Kidney epithelial cell (primary cell): ENCODE measurements at places on chromosomes 5 and 9.

DNA sequence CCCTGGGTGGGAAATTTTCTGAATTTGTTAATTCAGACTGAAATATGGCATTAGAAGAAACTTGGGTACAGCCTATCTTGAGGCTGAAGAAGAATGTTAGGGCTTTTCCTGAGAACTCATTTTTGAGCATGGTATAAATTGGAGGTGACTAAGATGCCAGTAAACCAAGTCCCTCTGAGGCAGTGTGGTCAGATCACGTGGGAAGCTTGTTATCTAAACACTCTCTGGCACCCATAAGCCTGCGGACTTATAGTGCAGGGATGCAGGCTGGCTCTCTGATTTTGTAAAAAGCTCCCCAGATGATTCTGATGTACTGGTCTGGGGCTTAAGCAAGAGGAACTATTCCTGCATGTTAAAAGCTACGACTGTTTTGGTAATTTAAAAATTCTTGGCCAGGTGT lies 34.3 kb downstream of the MTMR12 start:
- DNase-seq, result no peak

- DNase-seq, result no peak
Observed at GRCh38 chr9:4769321-4770080, 23.2 kb upstream of the RCL1 start.

- DNase-seq, result no peak
Observed at GRCh38 chr9:33101104-33101951, 24.9 kb upstream of the SMU1 start.

DNA sequence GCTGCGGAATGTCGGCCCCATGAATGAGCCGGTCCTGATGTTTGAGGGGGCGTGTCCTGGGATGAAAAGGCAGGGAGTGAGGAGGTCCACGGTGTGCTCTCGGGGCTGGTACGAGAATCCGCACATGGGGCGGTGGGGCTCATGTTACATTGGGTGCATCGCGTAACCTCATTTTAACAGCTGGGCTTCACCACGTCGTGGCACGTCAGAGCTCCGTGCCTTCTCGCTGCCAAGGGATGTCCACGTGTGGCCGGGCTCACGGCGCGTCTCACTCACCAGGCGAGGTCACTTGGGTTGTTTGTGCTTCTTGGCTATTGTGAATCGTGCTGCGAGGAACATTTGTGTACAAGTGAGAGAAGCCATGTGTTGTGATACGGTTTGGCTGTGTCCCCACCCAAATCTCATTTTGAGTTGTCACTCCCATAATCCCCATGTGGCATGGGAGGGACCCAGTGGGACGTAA lies 29.1 kb upstream of the IRX4 start:
- DNase-seq, result no peak

GRCh38 chr5:178732281-178732680 lies 1.8 kb upstream of the ZNF354A start:
- DNase-seq, result no peak

DNA sequence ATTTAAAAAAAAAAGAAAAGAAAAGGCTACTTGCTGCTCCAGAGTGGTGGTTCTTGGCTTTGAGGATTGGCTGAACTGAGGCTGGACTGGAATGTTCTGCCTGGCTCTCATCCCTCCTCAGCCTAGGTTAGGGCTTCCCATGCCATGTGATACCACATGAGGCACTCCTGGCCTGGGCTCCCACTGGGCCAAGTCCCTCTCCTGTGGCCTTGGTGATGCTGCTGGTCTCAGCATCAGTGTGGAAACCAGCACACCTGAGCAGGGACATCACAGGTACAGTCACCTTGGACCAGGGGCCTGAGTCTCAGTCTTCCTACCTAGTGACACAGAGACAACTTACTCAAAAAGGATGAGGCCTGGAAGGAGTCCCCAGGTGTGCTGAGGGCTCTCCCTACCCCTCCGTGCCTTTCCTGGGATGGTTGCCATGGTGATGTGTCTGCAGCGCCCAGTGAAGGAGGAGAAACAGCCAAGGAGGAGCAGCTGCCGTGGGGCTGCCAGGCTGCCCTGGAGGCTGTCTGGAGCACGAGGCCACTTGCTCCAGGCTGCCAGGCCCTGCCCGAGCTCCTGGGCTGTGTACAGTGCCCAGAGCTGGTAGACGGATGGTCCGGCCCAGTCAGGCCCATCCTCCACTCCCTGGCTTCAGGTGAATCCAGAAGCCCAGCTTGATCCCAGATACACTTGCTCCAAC lies 71.0 kb downstream of the WNK2 start:
- no peak for DNase-seq

GRCh38 chr5:58040846-58041245 lies 419.0 kb downstream of the PLK2 start:
- no peak for DNase-seq

DNA sequence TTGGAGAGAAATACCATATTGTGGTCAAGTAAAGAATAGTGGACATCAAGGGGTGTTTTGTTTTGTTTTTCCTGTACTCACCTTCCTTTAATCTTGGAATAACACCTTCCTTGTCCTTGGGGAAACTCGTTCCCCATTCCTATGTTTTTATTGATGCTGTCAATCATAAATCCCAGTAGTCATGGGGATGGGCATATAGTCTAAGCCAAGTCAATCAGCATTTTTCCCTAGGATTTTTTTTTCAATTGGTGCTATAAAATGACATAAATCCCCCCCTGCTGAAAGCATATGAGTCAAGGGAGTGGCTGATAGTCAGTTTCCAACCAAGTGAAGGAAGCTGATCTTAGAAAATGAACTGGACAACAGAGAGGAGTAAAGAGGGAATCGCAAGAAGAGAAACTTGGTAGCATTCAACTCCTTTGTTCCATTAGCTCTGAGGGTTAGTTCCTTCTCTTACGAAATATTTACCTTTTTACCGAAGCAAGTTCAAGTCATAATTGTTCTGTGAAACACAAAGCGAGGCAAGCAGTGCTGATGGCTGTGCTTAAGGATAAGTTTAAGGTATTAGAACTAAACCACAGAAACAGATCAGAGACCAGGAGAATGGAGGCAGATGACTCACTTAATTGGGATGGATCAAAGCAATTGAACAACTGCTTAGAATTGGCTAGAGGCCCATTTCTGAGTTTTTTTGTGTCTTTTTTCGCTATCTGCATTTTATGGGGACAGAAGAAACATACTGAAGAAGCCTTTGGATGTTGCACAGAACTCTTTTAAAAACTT lies 218.6 kb downstream of the SEMA6A start:
- no peak for DNase-seq

GRCh38 chr5:35813521-35813920 lies 43.2 kb upstream of the IL7R start:
- no peak for DNase-seq

GRCh38 chr9:16640649-16641048 lies 229.8 kb downstream of the BNC2 start:
- DNase-seq, result no peak

DNA sequence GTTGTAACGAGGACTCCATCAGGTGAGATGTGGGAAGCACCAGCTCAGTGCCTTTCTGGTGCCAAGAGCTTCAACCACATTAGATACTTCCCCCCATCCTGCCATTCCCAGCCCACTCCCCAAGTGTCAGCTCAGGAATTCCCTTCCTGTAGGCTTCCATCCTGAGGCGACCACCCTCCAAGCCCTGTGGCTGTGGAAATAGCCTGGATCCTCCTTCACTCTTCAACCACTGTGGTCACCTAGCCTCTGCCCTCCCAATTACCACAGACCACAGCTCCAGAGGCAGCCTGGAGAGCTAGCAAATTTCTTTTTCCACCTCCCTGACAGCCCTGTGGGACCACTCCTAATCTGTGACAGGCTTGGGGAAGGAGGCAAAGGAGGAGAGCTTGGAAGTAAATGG lies 219.8 kb upstream of the MAP3K1 start:
- no peak for DNase-seq

- peak; percentile 58 for DNase-seq
Observed at GRCh38 chr9:112112941-112113681, 62.0 kb downstream of the SUSD1 start.

- no peak for DNase-seq
Observed at GRCh38 chr9:4303006-4303405, 3.1 kb upstream of the GLIS3 start.

GRCh38 chr9:92770360-92770995 lies 5.8 kb upstream of the BICD2 start:
- DNase-seq, result no peak

- no peak for DNase-seq
Observed at GRCh38 chr9:4021621-4022213, 278.2 kb downstream of the GLIS3 start.

DNA sequence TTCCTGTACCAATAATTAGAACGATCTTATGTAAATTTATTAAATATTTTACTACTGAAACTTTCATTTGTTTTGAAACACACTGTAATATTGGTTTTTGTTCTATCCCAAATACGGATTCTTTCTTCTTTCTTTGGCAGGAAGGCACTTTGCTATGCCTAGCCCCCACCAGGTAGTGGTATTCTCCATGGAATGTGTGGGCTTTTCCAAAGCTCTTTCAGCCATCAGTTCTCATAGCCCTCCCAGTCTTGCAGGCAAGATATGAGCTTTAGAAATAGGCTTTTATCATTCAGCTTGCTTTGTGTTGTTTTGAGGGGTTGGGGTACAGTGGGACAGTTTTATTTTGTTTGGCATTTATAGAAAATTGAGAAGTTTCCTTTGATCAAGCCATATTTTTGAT lies 107.5 kb downstream of the DMXL1 start:
- no peak for DNase-seq

DNA sequence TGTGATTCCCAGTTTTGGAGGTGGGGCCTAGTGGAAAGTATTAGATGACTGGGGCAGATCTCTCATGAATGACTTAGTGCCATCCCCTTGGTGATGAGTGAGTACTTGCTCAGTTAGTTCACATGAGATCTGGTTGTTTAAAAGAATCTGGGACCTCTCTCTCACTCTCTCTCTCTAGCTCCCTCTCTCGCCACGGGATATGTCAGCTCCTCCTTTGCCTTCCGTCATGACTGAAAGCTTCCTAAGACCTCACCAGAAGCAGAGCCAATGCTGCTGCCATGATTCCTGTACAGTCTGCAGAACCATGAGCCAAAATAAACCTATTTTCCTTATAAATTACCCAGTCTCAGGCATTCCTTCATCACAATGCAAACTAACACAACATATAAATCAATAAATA lies 176.7 kb downstream of the PRELID2 start:
- no peak for DNase-seq

DNA sequence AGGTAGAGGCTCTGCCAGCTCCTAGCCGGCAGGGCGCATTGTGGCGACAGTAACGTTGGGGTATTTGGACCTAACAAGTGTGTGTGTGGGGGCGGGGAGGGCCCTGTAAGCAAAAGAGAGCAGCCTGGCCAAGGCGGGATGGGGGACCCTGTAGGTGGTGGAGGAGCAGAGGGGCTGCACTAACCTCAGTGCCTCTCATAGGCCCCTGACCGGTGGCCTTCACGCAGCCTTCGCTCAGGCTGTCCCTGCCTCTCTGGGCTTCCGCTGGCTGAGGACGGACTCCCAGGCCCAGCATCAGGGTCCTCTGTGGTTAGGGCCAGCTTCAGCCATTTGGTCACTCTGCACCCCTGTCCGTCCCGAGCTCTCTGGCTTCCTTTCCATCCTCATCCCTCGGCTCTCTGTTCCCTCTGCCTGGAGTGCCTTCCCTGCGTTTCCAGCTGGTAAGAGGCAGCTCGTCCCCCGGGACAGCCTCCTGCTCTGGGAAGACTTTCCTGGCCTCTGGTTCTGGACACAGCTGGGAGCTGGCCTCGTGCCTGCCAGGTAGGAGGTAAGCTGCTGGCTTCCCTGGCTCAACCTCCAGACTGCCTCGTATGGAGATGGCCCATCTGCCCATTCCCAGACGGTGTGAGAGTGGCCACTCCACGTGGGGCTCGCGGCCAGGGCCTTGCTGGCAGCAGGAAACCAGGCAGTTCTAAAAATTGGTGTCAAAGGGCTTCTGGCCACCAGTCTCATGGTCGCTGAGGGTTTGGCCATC lies 39.3 kb upstream of the PHYKPL start:
- no peak for DNase-seq

- no peak for DNase-seq
Observed at GRCh38 chr5:139381837-139382761, 998 bp downstream of the SLC23A1 start.

GRCh38 chr9:108751369-108751768 lies 104.4 kb downstream of the ACTL7B start:
- no peak for DNase-seq

- peak; percentile 12 for DNase-seq
Observed at GRCh38 chr5:145797336-145797735, 37.8 kb downstream of the PRELID2 start.

- no peak for DNase-seq
Observed at GRCh38 chr9:125099816-125100215, 43.5 kb downstream of the SCAI start.

DNA sequence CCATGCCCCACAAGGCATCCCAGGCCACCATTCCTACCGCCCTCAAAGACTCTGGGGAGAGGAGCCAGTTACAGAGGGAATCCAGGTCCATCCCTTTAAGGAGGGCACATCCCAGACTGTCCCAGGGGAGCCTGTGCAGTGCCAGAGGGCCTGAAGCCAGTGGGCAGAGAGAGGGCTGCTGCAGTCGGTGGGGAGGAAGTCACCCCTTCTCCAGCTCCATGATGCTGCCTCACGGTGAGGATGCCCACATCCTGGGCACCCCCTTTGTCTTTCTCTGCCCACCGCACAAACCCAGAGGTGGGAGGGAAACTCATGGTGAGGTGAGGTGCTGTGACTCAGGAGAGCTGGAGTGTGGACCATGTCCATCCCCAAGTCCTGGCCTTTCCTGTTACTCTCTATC lies 26.2 kb upstream of the ANKRD33B start:
- DNase-seq, result no peak

DNA sequence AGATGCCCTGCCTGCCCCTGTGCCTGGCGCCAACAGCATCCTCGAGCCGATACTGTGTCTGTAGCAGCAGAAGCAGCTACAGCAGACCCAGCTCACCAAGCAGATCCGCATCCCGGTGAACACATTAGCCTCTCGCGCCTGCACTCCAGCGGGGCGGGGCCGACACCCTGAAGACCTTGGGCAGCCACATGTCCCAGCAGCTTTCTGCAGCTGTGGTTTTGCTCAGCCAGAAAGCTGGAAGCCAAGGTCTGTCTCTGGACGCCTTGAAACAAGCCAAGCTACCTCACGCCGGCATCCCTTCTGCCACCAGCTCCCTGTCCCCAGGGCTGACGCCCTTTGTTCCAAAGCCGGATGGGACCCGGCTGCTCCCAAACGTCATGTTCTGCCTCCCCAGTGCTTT lies 59.6 kb downstream of the ACTBL2 start:
- DNase-seq, result no peak

DNA sequence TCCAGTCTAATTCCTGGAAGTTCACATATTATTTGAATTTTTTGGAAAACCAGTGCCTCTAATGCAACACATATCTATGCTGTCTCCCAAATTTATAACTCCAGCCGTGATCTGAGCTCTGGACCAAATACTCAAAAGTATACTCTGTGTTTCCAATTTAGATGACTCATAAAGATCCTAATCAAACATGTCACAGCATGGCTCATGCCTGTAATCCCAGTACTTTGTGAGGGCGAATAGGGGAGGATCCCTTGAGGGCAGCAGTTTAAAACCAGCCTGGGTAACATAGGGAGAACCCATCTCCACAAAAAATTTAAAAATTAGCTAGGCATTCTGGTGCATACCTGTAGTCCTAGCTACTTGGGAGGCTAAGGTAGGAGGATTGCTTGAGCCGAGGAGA lies 388.0 kb downstream of the CDH12 start:
- DNase-seq, result no peak
